ENCODE measurements at places on chromosomes 16 and 17.

- H3K27ac ChIP-seq, result peak overlapping the region; percentile 0
- no peak overlapping the region for H3K4me3 ChIP-seq
- no peak for DNase-seq
- H3K4me1 ChIP-seq, result peaks cover 4% of the 10 kb centered on the region
Observed at GRCh38 chr17:16378636-16379282, 2.1 kb upstream of the UBB start.

- no peaks in the 10 kb centered on the region for H3K27me3 ChIP-seq
- H3K27ac ChIP-seq, result no peak overlapping the region
- H3K4me1 ChIP-seq, result no peaks in the 10 kb centered on the region
- DNase-seq, result no peak
- H3K36me3 ChIP-seq, result no peaks in the 10 kb centered on the region
- no peak overlapping the region for H3K4me3 ChIP-seq
Observed at GRCh38 chr16:35525979-35526590, 2066.7 kb downstream of the TP53TG3F start.

DNA sequence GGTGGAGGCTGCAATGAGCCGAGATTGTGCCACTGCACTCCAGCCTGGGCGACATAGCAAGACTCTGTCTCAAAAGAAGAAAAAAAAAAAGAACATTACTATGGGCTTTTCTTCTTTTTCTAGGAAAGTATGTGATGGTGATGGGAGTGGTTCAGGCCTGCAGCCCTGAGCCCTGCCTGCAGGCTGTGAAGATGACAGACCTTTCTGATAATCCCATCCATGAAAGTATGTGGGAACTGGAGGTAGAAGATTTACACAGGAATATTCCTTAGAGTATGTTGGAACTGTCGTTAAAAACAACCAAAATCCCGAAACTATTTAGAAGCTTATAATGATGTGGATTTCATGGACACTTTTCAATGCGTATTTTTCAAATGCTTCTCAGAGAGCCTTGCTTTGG lies 5.3 kb downstream of the RMI2 start:
- no peak for DNase-seq
- H3K27me3 ChIP-seq, result no peaks in the 10 kb centered on the region
- H3K36me3 ChIP-seq, result no peaks in the 10 kb centered on the region
- peak overlapping the region; percentile 36 for H3K4me3 ChIP-seq
- H3K27ac ChIP-seq, result peak overlapping the region; percentile 87
- peaks cover 28% of the 10 kb centered on the region for H3K4me1 ChIP-seq

GRCh38 chr17:8220783-8221662 lies 10.6 kb upstream of the AURKB start:
- DNase-seq, result peak; percentile 91
- H3K4me1 ChIP-seq, result peaks cover 3% of the 10 kb centered on the region
- peak overlapping the region; percentile 91 for H3K27ac ChIP-seq
- H3K27me3 ChIP-seq, result no peaks in the 10 kb centered on the region
- no peaks in the 10 kb centered on the region for H3K36me3 ChIP-seq
- peak overlapping the region; percentile 72 for H3K4me3 ChIP-seq

DNA sequence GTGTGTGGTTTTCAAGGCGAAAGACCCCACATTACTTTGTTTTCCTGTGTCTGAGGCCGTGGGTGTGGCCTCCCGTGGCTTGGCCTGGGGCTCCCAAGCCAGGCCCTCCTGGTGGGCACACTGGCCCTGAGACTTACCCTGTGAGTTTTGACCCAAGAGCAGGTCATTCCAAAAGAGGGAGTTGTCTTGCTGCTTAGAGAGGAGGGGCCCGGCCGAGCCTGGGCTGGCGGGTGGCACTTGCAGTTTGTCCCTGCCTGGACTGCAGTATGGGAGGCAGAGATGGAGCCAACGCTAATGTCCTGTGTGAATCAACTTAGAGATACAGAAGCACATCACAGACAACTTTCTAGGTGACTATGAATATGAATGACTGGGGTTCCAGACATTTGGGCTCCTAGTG lies 22.7 kb downstream of the PLEKHG4 start:
- H3K27ac ChIP-seq, result no peak overlapping the region
- no peak for DNase-seq
- H3K4me3 ChIP-seq, result no peak overlapping the region
- peaks cover under 1% of the 10 kb centered on the region for H3K4me1 ChIP-seq

DNA sequence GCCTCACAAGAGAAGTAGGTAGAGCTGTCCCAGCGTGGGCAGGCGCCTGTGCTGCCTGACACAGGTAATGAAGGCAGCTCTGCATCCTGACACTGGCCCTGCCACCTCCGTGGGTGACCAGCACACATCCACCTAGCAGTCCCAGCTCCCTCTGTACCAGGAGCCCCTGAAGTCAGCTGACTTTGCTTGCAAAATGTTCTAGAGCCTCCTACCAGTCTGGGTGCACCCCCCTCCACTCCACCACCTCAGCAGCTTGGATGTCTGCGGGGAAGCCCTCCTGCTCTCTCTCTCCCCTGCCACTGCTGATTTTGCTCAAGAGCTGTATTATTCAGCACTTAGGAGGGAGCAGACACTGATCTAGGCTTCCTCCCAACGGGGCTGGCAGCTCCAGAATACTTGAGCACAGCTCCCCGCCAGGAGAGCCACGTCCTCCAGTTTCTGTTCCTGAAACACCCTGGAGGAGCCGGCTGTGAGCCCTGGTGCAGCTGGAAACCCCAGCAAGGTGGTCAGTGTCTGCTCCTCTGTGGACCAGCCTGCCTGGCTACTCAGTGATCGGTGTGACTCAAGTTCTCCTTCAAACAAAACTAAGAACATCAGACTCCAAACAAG lies 1.0 kb downstream of the RNF166 start:
- no peaks in the 10 kb centered on the region for H3K27me3 ChIP-seq
- peaks cover 5% of the 10 kb centered on the region for H3K36me3 ChIP-seq
- no peak for DNase-seq

DNA sequence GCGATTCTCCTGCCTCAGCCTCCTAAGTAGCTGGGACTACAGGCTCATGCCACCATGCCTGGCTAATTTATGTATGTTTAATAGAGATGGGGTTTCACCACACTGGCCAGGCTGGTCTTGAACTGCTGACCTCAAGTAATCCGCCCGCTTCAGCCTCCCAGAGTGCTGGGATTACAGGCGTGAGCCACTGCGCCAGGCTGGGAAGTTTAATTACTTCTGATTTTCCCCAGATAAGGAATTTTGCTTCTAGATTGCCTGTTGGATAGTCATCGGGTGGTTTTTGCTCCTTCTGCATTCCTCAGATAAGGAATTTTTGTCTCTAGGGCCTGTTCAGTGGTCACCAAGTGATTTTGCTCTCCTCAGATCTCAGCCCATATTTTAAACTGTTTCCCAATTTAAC lies 112.5 kb downstream of the MAP2K4 start:
- peaks cover 1% of the 10 kb centered on the region for H3K36me3 ChIP-seq
- H3K4me1 ChIP-seq, result no peaks in the 10 kb centered on the region
- no peak overlapping the region for H3K4me3 ChIP-seq
- H3K27ac ChIP-seq, result no peak overlapping the region
- H3K27me3 ChIP-seq, result no peaks in the 10 kb centered on the region

DNA sequence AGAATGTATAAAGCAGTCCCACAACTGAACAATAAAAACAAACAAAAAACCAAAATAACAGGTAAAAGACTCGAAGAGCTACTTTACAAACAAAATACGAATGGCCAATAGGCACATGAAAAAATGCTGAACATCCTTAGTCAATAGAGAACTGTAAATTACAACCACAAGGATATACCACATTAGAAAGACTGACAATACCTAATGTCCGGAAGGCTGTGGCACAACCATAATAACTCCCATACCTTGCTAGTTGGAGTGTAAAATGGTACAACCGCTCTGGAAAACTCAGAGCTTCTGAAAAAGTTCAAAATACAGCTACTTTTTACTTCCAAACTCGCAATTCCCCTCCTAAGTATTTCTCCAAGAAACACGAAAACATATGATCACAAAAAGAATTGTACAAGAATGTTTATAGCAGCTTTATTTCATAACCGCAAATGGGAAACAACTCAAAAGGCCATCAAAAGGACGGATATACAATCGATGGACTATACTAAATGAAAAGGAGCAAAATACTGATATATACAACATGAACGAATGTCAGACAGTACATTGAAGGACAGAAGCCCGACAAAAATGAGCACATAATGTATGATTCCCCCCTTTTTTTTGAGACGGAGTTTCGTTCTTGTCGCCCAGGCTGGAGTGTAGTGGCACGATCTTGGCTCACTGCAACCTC lies 2.3 kb downstream of the TP53 start:
- H3K27ac ChIP-seq, result peak overlapping the region; percentile 99
- peak overlapping the region; percentile 98 for H3K4me3 ChIP-seq
- no peaks in the 10 kb centered on the region for H3K27me3 ChIP-seq
- peaks cover 9% of the 10 kb centered on the region for H3K4me1 ChIP-seq
- H3K36me3 ChIP-seq, result no peaks in the 10 kb centered on the region

DNA sequence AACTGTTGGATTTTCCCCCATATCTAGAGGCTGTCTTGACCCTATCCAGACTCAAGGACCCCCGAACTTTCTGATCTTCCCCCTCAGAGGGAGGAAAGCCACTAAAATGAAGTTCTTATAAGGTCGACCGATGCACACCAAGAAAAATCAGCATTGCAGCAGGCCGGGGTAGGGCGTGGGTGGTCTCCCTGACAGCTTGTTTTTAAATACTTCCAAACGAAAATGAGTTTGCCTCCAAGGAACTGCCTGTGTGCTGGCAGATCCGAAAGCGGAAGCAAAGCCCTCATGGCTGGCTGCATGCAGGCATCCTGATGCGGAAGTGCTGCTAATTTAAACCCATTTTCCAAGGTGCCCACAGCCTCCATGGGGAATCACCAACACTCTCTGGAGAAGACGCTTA lies 374.3 kb upstream of the XYLT1 start:
- H3K4me3 ChIP-seq, result no peak overlapping the region
- no peaks in the 10 kb centered on the region for H3K4me1 ChIP-seq

- no peak overlapping the region for H3K27ac ChIP-seq
- peak; percentile 65 for DNase-seq
- H3K27me3 ChIP-seq, result no peaks in the 10 kb centered on the region
- H3K36me3 ChIP-seq, result no peaks in the 10 kb centered on the region
- H3K4me1 ChIP-seq, result no peaks in the 10 kb centered on the region
Observed at GRCh38 chr17:32659419-32659842, 172.6 kb downstream of the CDK5R1 start.

DNA sequence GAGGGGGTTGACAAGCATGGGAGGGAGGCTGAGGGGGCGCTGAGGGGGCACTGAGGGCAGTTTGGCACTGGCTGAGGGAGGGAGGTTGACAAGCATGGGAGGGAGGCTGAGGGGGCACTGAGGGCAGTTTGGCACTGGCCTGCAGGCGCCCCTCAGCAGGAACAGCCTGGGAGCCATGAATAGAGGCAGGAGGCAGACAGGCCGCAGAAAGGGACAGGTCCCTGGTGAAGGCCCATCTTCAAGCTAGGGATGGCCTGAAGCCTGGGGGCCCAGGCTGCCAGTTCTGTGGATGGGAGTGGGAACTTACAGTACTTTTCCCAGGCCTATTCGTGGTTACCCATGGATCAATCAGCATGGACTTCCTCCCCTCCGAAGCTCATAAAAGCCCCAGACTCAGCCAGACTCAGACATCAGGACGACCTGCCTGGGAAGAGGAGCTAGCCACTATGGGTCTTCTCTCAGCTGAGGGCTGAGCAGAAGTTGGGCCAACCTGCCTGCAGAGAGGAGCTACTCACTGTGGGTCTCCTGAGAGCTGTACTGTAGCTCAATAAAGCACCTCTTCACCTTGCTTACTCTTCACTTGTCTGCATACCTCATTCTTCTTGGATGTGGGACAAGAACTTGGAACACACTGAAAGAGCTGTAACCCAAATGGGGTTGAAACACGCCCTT lies 72.8 kb upstream of the BRD7 start:
- no peak overlapping the region for H3K4me3 ChIP-seq
- H3K4me1 ChIP-seq, result no peaks in the 10 kb centered on the region
- H3K36me3 ChIP-seq, result no peaks in the 10 kb centered on the region
- no peaks in the 10 kb centered on the region for H3K27me3 ChIP-seq

DNA sequence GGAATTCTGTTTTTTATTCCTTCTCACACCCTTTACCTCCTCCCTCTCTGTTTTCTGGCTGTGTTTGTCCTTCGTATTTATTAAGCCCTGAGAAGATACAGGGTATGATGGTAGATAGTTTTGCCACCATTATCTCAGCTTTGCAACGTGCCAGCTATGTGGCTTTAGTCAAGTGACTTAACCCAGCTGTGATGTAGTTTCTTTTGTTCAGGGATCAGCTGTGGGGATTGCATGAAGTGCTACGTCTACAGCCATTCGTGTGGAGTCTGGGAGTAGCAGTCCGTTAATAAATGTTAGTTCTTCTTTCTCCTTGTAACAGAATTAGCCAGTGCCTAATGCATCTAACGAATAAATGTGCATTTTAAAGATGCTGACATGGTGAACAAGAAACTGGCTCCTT lies 128.4 kb downstream of the HAPSTR1 start:
- no peaks in the 10 kb centered on the region for H3K36me3 ChIP-seq
- no peak for DNase-seq
- H3K4me1 ChIP-seq, result no peaks in the 10 kb centered on the region
- H3K4me3 ChIP-seq, result no peak overlapping the region
- no peaks in the 10 kb centered on the region for H3K27me3 ChIP-seq

- DNase-seq, result no peak
- no peaks in the 10 kb centered on the region for H3K27me3 ChIP-seq
- no peaks in the 10 kb centered on the region for H3K36me3 ChIP-seq
- no peak overlapping the region for H3K4me3 ChIP-seq
Observed at GRCh38 chr16:4208341-4208751, 33.5 kb downstream of the SRL start.

DNA sequence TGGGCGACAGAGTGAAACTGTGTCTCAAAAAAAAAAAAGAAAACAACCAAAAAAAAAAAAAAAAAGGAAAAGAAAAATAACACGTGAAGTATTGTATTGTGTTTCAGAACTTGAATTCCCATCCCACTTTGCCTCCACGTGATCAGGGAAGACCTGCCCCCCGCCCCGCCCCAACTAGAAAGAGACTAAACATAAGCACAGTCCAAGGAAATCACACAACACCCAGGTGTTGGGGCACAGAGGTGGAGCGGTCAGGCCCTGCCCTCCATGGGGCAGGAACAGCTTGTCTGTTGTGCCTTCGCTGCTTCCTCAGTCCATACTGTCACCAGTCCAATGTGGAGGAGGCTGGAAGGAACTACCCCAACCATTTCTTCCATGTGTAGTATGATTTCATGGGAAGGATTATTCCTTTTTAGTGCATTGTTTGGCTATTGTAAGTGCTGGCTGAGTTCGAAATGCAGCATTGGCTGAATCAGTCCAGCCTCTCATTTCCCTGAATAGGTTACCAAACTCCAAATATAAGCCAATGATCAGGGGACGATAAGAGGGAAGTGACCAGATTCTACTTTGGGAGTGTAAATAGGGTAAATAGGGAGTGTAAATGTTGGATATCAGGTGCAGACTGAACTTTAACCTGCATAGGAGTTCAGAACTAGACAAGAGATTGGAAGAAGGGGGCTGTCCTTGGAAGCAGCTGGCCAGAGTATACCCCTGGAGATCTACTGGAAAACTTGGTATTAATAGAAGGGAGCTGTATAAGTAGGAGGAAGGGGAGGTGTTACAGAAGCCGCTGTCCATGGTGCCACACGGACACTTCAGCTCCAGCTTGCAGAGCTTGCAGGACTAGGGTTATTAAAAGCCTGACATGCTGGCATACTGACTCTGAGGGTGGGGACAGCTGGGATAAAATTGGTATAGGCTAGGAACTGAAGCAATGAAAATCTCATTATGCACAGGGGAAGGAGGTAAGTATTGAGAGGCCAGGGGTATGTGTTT lies 50.7 kb downstream of the TANGO6 start:
- peak; percentile 30 for DNase-seq
- H3K4me1 ChIP-seq, result no peaks in the 10 kb centered on the region
- H3K4me3 ChIP-seq, result no peak overlapping the region
